ENCODE measurements at places on chromosomes 7 and 10. TPM values are rescaled to one million over a fixed set of nuclear protein-coding genes. Genes with fewer than 3 reads are reported as not detected.

TMEM213 gene
- not detected for total RNA-seq

HGF gene
- 0.65 TPM for total RNA-seq

ASAH2 gene
- 0.97 TPM for total RNA-seq

TFPI2 gene
- total RNA-seq = 16.0 TPM

CRHR2 gene
- total RNA-seq = not detected

OPN4 gene
- not detected for total RNA-seq

ZNF488 gene
- 0.13 TPM for total RNA-seq

ANKRD7 gene
- 2.8 TPM for total RNA-seq

ZNF365 gene
- total RNA-seq = 2.6 TPM

TMEM229A gene
- total RNA-seq = not detected

NXPH1 gene
- total RNA-seq = not detected

HMX3 gene
- total RNA-seq = 0.11 TPM

LAMB1 gene
- 222 TPM for total RNA-seq

DPP6 gene
- not detected for total RNA-seq

TSC22D4 gene
- total RNA-seq = 21.9 TPM
